ENCODE measurements at places on chromosomes 13 and 19.
A peak's percentile ranks its signal among the peaks of the same experiment; 100 is the strongest.

DNA sequence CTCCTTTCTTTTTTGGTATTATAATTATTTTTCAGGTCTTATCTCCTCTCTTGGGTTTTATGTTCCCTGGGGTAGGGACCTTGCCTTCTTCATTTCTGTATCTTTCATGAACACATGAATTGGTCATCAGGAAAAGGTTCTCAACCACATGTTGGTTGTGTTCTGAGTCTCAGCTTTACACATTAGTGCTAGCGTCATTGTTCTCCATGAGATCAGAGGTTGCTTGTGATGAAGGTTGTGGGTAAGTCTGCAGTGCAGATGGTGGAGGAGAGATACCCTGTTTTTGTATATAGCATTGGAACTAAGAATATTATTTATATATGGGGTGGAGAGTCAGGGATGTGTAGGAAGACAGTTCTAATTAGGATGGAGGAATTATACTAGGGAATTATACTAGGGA, 24.5 kb upstream of the CEACAM8 start:
- no peak for DNase-seq

GRCh38 chr13:106407338-106407737, 128.1 kb downstream of the EFNB2 start:
- no peak for DNase-seq

GRCh38 chr19:1883784-1884183, 1.5 kb downstream of the ABHD17A start:
- DNase-seq, result peak; percentile 47

GRCh38 chr19:43438291-43439031, 23.8 kb downstream of the TEX101 start:
- no peak for DNase-seq

- no peak for DNase-seq
These were observed 2625.6 kb upstream of the PCDH20 start for GRCh38 chr13:64041296-64041695.

GRCh38 chr13:79228972-79229371, 177.1 kb downstream of the RBM26 start:
- DNase-seq, result no peak

DNA sequence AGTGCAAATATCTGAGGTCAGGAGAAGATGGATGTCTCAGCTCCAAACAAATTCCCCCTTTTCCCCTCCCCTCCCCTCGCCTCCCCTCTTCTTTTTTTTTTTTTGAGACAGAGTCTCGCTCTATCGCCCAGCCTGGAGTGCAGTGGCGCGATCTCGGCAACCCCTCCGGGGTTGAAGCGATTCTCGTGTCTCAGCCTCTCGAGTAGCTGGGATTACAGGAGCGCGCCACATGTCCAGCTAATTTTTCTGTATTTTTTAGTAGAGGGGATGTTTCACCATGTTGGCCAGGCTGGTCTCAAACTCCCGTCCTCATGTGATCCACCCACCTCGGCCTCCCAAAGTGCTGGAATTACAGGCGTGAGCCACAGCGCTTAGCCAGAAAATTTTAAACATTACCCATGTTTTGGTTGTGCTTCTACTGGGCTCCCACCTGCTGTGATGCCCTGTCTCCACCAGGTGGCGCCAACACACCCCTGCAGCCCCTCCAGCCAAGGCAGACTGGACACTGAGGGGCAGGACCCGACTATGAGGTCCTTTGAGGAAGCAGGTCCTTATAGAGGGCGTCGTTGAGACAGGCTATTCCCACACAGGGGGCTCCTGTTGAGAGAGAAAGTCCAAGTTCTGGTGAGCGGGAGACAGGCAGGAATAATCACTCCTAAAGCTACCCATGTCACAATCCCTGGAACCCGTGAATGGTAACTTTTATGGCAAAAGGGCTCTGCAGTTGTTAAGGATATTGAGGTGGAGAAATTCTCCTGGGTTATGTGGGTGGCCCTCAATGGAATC, 6.3 kb downstream of the ERICH4 start:
- peak; percentile 74 for DNase-seq

DNA sequence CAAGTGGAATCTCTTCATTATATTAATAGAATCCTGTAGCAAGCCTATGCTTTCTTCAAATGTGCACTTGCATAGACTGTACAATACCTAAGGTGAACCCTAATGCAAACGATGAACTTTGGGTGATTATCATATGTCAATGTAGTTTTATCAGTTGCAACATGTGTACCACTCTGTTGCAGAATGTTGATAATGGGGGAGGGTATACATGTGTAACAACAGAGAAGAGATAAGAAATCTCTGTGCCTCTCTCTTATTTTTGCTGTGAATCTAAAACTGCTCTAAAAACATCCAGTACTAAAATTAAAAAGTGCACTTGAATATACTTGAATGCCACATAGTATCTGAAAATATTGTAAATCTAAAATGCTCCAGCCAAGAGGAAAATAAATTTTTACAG, 820.8 kb upstream of the MIR17HG start:
- no peak for DNase-seq

DNA sequence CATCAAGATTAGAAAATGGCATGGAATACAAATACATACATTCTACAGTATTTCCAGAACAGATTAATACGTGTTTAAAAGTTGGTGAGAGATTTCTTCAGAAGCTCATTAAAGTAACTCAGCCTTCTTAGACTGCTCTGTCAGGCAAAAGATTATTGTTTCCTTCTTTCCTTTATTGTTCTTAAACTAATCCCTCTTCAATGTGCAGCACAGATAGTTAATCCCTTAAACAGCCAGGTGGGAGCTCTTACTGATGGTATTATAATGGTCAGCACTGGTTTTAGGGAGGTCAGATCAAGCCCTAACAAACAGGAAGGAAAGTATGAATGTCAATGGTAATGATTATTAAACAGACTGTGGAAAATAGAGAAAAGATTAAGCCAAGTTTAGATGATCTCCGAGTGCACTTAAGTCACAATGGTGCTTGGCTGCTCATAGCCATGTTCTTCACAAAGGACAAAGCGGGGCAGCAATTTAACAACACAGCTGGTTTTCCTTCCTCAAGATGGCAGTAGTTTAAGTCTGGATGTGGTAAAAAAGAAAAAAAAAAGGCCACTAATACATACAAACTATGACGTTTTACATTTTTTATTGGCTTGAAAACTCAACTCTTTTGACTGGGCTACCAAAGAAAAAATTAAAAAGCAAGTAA, 992.6 kb downstream of the PCDH9 start:
- no peak for DNase-seq

- DNase-seq, result no peak
These were observed 16.3 kb downstream of the ZNF160 start for GRCh38 chr19:53086949-53087348.

DNA sequence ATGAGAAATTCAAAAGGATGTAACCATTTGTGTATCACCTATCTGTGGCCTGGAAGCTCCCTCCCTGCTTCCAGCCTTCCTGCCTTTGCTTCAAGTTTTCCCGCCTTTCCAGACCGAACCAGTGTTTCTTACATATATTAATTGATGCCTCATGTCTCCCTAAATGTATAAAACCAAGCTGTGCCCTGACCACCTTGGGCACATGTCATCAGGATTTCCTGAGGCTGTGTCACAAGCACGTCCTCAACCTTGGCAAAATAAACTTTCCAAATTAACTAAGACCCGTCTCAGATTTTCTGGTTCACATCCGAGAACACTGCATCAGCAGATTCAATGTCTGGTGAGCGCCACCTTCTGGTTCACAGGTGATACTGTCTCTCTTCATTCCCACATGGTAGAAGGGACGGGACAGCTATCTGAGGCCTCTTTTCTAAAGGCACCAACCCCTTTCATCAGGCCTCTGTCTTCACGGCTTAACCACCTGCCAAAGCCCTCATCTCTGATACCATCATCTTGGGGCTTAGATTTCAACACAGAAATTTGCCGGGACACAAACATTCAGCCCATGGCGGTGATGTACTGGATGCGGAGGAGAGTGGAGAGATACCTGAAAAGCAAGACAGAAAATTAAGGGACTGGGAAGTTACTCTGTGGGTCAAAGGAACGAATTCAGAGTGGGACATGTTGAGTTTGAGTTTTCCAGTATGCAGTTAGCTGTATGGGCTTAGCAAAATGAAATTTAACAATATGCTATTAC, 58.7 kb upstream of the PABPC3 start:
- DNase-seq, result peak; percentile 47

- no peak for DNase-seq
These were observed 20.1 kb downstream of the FPR3 start for GRCh38 chr19:51815043-51815442.

- DNase-seq, result no peak
These were observed 167.5 kb upstream of the FREM2 start for GRCh38 chr13:38519229-38519911.

- DNase-seq, result no peak
These were observed 14.7 kb downstream of the LACC1 start for GRCh38 chr13:43894438-43894837.

DNA sequence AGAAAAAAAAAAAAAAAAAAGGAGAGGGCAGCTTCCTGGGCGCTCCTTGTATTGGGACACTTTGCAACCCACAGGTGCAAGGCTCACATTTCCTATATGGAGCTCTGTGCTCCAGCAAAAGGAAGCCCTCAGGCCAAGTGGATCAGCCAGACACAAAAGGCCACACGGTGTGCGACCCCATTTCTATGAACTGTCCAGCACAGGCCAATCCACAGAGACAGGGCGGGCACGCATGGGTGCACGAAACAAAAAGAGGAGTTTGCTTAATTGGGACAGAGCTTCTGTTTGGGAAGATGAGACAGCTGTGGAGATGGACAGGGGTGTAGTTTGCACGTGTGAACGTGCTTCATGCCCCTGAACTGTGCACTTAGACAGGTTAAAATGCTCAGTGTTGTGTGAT, 31.6 kb upstream of the MATK start:
- DNase-seq, result no peak

DNA sequence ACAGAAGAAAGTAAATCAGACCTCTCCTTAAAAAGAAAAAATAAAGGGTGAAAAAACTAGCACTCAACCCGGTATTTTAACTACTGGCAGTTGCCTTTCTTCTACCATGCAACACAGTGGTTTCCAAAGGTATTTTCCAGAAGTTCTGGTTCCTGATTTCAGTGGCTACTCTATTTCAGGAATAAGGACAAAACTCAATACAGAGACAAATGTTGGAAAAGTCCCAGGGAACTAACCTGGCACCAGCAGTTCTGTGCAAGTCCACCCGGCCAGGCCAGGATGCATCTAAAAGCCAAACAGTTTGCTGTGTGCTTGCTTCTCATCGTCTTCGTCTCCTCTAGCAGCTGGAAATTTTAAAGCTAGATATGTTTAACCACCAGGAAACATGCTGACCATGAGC, 52.5 kb downstream of the FOXO1 start:
- no peak for DNase-seq

DNA sequence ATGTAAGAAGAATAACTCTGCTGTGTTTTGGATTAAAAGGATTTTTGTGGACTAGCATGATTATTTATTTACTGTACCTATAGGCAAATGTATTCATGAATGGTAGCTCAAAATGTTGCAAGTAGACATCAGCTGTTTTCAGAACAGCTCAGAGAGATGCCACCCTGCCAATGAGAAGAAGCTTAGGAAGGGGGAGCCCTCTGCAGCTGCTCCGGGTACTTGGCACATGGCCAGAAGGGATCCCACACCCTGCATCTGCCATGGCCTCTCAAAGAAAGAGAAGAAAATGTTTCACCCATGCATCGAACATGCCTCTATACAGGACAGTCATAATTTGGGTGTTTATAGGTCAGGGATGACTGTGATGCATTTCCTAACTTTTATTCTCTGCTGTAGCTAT, 30.5 kb upstream of the MBNL2 start:
- DNase-seq, result no peak

DNA sequence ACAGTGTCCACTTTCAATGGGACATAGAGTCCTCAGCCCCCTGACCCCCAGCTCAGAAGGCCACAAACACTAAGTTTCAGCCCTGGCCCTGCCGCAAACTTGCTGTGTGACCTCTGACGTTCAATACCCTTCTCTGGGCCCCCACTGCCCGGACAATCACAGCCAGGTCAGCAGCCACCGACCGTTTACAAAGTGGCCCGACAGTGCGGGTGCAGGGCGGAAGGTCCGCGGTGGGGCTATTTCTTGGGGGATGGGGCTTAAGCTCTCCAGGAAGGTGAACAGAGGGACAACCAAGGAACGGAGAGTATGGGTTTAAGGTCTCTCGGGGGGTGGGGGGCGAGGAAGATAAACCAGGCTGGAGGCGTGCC, 496 bp downstream of the SMIM7 start:
- no peak for DNase-seq

DNA sequence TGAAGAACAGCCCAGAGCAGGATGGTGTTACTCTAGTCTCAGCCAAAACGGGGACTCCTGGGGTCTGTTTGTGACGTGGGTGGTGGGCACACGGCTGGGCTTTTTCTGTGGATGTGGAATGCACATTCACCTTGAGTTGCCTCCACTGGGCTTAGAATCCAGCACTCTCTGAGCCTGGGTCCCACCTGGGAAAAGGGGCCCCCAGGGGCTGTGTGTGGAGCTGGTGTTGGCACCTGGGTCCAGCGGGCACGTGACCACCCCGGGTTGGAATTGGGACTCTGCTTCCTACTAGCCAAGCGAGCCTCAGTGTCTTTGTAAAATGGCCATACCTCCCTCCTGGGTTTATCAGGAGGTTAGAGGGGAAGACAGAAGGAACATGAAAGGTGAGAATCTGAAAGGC, 29.2 kb upstream of the F2RL3 start:
- DNase-seq, result no peak

DNA sequence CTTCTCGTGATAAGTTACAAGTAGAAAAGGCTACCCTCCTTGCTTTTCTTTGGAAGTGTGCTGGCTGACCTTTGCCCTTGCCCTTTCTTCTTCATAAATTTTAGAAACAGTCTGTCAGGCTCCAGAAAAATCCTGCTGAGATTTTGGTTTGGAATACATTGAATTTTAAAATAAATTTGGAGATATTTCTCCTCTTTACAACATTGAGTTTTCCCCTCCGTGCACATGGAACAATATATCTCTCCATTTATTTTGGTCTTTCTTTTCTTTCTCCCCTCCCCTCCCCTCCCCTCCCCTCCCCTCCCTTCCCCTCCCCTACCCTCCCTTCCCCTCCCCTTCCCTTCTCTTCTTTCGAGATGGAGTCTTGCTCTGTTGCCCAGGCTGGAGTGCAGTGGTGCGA, 8.6 kb downstream of the KLK4 start:
- no peak for DNase-seq

- no peak for DNase-seq
These were observed 5.7 kb downstream of the FGF9 start for GRCh38 chr13:21676611-21677021.

GRCh38 chr13:41900918-41901317, 60.0 kb downstream of the VWA8 start:
- no peak for DNase-seq

DNA sequence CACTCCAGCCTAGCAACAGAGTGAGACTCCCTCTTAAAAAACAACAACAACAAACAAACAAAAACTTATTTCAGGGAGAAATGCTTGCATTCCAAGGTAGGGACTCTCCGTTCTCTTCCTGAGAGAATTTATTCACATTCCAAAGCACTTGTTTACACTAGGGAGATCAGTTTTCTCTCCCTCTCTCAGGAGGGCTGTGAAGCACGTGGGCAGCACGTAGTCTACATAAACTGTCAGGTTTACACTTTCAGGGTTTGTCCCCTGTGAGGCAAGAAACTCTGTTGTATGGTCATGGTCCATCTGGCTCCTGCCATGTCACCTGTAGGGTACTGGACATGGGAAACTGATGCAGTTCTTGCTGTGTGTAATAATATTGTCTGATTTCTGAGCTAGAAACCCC, 31.6 kb downstream of the WDR87 start:
- no peak for DNase-seq

Data from CD4-positive, alpha-beta T cell treated with Interleukin-17A for 1 hour (primary cell).